ACHN (cell line): ENCODE measurements at places on chromosomes 12 and 14.

DNA sequence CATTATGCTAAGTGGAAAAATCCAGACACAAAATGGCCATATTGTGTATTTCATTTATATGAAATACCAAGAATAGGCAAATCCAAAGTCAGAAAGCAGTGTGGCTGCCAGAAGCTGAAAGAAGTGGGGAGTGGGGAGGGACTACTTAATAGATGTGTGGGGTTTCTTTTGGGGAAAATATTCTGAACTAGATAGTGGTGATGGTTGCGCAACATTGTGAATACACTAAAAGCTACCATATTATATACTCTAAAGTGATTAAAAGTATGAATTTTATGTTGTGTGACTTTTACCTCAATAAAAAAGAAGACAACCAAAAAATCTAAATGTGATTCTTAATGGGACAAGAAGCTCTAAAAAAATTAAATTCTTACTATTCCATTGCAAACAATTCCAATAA is 272.6 kb downstream of the DAD1 start:
- no peak for DNase-seq

- DNase-seq: no peak
Observed at GRCh38 chr14:53874704-53875103, 81.9 kb downstream of the BMP4 start.

DNA sequence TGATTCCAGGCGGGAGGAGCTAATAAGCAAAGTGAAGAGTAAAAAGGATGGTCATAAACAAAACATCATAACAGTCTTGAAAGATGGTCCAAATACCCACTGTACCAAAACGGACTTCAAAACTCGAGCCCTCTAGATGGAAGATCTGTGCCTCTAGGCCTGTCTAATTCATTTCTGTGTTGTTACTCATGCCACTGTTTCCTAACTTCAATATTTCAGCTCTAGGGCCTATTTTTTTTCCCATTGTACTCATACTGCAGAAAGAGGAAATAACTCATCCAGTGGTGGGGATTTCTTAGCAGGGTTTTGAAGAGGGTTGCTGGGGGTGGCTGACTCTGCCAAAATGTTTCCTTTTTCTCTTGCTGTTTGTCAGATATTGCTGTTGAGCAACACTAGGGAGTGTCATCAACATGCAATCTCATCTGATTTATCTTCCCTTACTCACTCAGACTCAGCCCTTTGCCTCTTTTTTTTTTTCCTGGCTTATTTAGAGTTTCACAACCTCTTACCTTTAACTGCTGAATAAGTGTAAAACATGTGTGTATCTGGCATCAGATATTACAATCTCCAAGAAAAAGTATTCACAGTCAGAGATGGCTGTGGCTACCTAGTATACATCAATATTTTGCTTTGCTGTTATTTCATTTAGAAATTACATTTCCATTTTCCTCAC is 189.6 kb downstream of the DUSP6 start:
- no peak for DNase-seq

- DNase-seq: peak; percentile 49
Observed at GRCh38 chr14:50773632-50774541, 57.1 kb downstream of the NIN start.

- DNase-seq: no peak
Observed at GRCh38 chr12:113016796-113017195, 38.5 kb downstream of the OAS2 start.

- DNase-seq: no peak
Observed at GRCh38 chr12:6646276-6647082, 753 bp downstream of the ACRBP start.

GRCh38 chr12:30839643-30840220 is 85.0 kb upstream of the CAPRIN2 start:
- no peak for DNase-seq

DNA sequence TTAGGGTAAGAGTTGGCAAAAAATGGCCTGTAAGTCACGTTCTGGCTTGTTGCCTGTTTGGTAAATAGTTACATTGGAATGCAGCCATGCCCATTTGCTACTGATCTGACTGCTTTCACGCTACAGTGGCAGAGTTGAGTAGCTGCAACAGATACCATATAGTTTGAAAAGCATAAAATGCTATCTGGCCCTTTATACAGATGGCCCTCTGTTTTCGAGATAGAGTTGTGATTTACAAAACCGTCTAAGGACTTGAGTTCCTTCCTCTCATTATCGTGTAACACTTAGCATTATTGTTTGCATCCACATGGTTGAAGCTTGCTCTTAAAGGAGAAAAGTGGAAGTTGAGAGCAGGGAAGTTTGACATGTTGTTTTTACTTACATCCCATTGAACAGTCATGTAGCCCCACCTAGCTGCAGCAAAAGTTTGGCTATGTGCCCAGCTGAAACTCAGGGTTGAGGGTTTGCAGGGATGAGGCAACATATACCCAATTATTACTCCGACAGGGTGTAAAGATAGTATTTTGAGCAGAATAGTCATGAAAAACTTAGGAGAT is 11.3 kb upstream of the SCFD1 start:
- DNase-seq: peak; percentile 51

- peak; percentile 17 for DNase-seq
Observed at GRCh38 chr14:35414365-35414764, 9.8 kb upstream of the NFKBIA start.

DNA sequence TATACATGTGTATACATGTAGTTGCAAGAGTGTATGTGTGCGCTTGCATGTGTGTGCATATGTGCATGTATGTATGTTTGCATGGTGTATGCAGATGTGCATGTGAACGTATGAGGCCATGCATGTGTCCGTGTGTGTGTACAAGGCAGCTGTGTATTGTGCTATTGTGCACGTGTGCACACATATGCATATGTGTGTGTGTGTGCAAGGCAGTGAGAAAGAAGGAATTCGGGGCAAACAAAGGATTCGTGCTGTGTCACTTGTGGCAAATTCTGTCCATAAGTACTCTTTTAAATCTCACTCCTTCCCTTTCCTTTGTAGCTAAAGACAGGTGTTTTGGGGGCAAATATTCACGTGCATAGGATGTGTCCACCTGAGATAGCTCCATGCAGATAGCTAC is 227.1 kb downstream of the VRK1 start:
- no peak for DNase-seq

- DNase-seq: no peak
Observed at GRCh38 chr14:56199982-56200577, 81.9 kb downstream of the PELI2 start.

- no peak for DNase-seq
Observed at GRCh38 chr12:117333331-117333881, 28.0 kb downstream of the NOS1 start.

- DNase-seq: peak; percentile 96
Observed at GRCh38 chr12:15928346-15928745, 17.2 kb downstream of the DERA start.

GRCh38 chr14:77980475-77981321 is 180.8 kb downstream of the ADCK1 start:
- DNase-seq: no peak

- DNase-seq: no peak
Observed at GRCh38 chr12:59517522-59517921, 78.3 kb upstream of the SLC16A7 start.

DNA sequence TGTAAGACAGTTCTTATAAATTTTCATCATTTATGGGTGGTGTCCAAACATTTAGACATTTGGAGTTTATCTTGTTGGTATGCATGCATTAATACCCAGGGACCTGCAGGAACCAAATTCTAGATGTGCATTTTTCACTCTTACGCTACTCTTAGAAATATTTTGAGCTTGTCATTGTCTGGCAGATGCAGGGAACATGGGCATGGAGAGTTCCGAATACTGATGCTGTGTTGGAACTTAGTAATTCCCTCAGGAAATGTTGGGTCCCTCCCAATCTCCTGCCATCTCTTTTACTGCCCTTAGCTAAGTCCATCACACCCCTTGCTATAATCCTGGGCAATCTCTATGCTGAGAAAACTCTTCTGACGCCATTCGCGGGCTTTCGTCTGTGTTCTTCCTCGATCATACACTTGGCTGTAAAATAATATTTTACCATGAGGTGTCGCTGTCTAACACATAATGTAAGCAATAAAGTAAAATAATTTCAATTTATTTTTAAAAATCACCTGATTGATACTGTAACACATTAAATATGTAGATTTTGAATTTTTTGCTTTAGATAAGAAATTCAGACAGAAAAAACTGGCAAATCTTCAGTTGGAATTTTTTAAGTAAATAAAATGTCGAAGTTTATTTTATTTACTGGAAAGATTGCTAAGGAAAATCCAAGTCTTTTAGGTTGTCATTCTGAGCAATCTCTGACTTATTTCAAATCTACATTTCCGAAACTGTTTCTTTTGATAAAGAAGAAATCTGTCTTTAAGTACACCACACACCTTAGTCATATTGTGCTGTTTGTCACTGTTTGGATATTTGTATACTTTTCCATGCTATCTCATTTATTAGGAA is 304.1 kb upstream of the SSTR1 start:
- peak; percentile 50 for DNase-seq

DNA sequence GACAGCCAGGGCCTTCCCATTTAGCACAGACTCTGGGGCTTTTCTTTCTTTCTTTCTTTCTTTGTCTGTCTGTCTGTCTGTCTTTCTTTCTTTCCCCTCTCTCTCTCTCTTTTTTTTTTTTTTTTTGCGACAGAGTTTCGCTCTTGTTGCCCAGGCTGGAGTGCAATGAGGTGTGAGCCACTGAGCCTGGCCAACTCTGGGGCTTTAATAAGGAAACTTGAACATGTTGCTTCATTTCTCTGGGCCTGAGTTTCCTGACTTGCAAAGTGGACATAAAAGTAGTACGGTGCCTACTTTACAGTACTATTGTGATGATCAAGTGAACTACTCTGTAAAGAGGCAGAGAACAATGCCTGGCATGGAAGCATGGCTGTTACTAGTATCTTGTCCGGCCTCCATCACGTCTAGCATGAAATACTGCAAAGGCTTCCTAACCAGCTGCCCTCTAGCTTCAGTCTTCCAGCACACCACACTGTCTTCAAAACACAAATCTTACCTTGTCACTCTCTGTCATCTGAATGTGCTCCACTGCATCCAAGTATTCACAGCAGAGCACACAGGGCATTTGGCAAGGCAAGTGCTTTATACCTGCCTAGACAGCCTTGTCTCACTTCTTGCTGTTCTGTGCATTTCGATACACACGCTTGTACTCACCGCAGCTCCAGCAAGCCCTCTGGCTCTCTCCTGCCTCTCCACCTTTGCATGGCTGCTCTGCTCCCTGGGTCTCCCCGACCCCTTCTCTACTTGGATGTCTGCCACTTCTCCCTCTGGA is 96.7 kb downstream of the IRF2BPL start:
- DNase-seq: no peak

DNA sequence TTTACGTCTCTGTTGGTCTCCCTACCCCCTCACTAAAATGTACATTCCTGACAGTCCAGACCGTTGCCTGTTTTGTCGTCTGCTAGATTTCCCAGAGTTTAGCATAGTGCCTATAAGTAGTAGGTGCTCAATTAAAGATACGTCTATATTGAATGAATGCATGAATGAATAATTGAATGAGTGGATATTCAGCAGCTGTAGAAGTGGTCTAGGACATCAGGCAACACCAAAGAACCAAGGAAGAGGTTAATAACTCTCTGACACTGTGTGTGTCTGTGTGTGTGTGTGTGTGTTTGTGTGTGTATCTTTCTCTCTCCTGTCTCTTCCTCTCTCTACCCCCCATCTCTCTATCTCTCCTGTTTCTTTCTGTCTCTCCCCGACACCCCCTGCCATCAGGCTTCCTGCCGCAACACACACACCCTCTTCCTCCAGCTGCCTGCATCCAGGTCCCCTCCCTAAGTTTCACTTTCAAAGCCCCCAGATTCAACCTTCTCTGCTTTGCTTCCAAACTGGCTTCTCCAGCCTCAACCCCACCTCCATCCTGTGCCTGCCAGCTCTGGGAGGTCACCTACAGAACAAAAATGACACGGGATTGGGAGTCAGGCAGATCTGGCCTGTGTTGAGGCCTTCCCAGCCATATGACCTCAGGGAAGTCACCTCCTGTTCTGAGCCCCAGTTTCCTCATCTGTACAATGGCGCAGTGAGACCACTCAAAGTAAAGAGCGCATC is 119.9 kb upstream of the NCOR2 start:
- no peak for DNase-seq

GRCh38 chr12:26768611-26769603 is 64.1 kb downstream of the ITPR2 start:
- DNase-seq: peak; percentile 56

DNA sequence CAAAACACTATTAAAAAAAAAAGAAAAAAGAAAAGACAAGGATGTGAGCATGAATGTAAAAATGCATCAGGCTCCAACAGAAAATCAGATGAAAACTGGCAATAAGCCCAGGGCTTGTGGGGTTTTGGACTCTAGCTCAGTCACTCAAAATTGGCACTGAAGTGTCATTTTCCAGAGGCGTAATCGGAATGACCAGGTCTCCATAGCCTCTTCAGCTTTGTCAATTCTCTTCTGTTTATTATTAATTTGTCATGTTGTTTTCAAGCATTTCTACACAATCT is 137.2 kb upstream of the TRHDE start:
- DNase-seq: no peak

DNA sequence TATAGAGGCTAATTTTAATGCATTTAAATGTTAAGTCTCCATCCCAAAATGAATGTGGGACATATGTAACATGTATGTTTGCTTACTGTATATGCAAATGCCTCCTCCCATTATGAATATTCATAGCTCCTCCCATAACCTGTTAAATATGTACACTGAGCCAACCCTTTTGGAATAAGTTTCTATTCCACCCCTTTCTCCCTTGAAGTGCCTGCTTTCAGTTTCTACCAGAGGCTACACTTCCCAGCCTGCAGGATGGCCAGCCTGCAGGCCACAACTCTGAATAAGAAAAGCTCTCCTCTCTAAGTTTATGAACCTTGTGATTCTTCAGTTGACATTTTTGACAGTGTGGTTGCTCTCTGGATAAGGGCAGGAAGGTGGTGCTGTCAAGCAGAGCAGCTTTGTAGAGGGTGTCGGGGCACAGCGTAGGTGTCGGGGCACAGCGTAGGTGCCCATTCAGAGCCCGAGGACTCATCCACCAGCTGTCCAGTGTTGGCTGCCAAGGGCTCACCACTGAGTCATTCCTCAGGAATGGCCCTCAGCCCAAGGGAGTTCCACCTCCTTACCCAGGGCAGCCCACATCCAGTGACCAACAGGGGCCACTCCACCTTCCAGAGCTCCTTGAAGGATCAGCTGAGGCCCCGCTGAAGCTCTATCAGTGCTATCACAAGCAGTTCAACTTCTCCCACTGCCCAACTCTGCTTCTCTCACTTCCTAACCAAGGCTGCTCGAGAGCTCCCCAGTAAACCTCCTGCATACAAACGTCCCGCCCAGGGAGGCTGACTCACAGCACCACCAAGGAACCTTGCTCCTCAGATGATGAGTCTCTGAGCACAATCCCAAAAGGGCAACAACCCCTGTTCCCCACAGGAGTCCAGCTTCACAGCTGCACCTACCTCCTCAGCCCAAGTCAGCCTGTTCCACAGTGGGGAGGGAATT is 31.4 kb downstream of the VWF start:
- DNase-seq: peak; percentile 99

DNA sequence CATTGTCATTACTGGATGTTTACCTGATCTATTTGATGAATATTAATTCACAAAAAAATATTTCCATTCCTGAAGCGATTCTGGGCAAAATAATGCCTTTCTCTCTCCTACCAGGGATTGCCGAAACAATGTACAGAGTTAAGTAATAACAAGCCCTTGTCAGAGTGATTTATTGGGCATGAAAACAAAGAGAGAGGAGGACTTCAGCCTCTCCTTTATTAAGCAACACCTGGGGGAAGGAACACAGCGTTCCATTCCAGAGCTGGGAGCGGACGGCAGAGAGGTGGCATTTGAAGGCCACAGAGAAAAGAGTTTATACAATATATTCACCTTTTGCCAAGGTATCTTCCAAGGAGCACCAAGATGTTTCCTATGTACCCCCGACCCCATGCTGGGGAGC is 165.8 kb downstream of the KSR2 start:
- DNase-seq: no peak

- no peak for DNase-seq
Observed at GRCh38 chr12:97456571-97457188, 5.9 kb upstream of the RMST start.

GRCh38 chr12:27682534-27682933 is 13.7 kb upstream of the REP15 start:
- no peak for DNase-seq
